SJCRH30 (cell line): ENCODE measurements at places on chromosomes 12 and 14. TPM values are rescaled to one million over a fixed set of nuclear protein-coding genes. Genes with fewer than 3 reads are reported as not detected.
A peak's percentile ranks its signal among the peaks of the same experiment; 100 is the strongest.

DNA sequence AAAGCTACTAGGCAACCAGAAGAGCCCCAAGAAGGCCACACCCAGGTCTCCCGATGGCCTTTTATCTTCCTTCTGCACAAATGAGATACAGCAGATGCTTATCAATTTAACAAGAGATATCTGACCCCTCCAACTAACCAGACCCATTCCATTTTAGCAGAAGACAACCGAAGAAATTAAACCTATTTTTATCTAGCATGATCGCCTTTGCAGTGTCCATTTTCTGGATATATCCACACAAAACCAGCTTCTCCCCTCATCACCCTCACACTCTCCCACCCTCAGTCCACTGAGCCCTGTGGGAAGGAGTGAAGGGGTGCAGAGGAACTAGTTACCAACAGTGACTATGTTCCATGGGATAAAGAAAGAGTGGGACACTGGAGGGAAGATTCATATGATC, 20.9 kb upstream of the DHRS4 start:
- H3K27me3 ChIP-seq: no peaks in the 10 kb centered on the region
- no peak overlapping the region for H3K4me3 ChIP-seq
- H3K4me1 ChIP-seq: no peaks in the 10 kb centered on the region

DNA sequence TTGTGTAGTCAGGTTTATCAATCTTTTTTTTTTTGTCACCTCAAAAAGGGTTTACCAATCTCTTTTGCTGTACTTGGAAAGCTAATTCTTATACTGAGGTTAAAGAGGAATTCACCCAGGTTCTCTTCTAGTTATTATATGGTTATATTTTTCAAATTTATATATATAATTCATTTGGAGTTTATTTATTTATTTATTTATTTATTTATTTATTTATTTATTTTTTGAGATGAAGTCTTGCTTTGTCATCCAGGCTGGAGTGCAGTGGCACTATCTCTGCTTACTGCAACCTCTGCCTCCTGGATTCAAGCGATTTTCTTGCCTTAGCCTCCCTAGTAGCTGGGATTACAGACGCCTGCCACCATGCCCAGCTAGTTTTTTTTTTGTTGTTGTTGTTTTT, 73.8 kb downstream of the GPR135 start:
- DNase-seq: no peak
- no peaks in the 10 kb centered on the region for H3K36me3 ChIP-seq
- no peak overlapping the region for H3K27ac ChIP-seq
- no peak overlapping the region for H3K4me3 ChIP-seq

GRCh38 chr12:105920161-105920684, 218.5 kb downstream of the NUAK1 start:
- no peaks in the 10 kb centered on the region for H3K27me3 ChIP-seq
- no peaks in the 10 kb centered on the region for H3K36me3 ChIP-seq
- no peak overlapping the region for H3K27ac ChIP-seq
- DNase-seq: peak; percentile 51

GRCh38 chr14:57533214-57533613, 39.6 kb upstream of the CCDC198 start:
- DNase-seq: no peak
- no peaks in the 10 kb centered on the region for H3K4me1 ChIP-seq
- H3K27ac ChIP-seq: no peak overlapping the region
- H3K4me3 ChIP-seq: no peak overlapping the region
- H3K27me3 ChIP-seq: no peaks in the 10 kb centered on the region

DNA sequence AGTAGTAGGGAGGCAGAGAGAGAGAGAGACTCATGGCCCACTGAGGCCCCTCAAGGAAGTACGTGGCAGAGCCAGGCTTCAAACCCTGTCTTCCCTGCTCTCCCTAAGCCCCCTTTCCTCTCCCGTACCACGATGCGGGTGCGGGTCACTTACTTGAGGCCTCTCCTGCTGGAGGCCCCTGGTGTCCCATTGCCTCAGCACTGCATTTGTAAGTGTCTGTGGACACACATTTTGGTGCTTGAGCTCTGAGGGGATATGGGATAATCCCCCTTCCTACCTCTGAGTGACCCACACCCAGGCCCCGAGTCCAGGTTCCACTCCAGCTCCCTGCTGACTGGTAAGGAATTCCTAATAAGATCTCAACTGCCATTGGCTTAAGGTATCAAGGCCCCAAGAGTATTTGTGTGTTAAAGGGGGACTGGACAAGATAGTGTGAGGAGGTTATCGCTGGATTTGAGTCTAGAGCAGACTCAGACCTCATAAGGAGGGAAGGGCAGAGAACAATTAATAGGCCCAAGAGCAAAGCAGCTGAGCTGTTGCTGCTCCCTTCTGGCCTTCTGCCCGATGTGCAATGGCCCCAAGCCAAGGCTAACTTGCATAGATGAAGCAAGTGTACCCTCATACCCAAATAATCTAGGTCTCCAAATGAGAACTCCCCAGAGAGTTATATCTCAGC, 71.9 kb downstream of the CRACR2A start:
- peak; percentile 26 for DNase-seq
- H3K4me3 ChIP-seq: no peak overlapping the region
- H3K4me1 ChIP-seq: no peaks in the 10 kb centered on the region
- no peaks in the 10 kb centered on the region; the same call in 1 of the 2 replicates for H3K36me3 ChIP-seq
- H3K27me3 ChIP-seq: no peaks in the 10 kb centered on the region

- no peaks in the 10 kb centered on the region for H3K36me3 ChIP-seq
- no peak overlapping the region for H3K4me3 ChIP-seq
- no peaks in the 10 kb centered on the region for H3K4me1 ChIP-seq
- H3K27me3 ChIP-seq: no peaks in the 10 kb centered on the region
- no peak for DNase-seq
- no peak overlapping the region for H3K27ac ChIP-seq
These were observed 661.6 kb upstream of the FBXO33 start for GRCh38 chr14:40093800-40094199.

DNA sequence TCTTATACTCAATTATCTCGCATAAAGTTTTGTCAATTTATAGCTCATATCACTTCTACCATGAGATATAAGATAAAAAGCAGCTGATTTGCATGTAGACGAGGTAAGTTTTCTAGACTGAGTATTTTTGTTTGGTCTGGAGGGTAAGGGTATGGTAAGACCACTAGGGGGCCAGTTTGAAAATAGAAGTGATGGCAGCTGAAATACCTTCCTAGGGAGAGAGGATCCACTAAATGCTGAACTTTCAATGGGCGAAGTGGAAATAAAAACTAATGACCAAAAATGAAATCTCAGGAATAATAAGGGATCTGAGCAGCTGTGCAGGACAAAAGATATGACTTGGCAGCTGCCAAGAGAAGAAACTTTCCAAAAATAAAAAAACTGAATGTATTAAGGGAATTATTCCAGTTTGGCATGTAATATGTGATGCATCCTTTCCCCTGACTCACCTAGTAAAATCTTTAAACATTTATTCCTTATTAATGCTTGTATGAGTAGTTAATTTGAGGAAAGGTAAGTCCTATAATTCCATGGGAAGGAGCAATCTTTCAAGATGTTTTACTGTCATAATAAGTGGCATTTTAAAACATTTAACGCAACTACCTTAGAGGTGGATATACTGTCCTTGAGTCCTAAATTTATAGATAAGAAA, 754.5 kb downstream of the C12orf50 start:
- no peaks in the 10 kb centered on the region for H3K27me3 ChIP-seq
- no peak overlapping the region for H3K4me3 ChIP-seq
- DNase-seq: peak; percentile 9
- no peaks in the 10 kb centered on the region for H3K36me3 ChIP-seq
- no peaks in the 10 kb centered on the region for H3K4me1 ChIP-seq

DNA sequence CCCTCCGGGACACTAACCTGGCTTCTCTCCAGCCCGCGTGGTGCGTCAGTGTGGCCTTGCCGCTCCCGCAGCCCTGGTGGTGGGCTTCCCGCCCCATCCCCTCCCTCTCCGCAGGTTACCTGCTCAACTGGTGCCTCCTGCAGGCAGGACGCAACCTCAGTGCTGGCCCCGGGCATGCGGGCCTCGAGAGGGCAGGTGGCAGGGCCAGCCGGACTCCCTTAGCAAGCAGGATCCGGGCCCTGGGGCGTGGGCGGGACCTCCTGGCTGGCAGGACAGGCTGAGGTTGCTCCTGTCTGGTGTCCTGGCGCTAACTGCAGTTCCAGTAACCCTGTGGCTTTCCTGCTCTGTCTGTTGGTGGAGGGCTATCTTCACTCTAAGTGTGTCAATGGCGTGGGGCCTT, 8.6 kb upstream of the ADSS1 start:
- no peak for DNase-seq
- H3K36me3 ChIP-seq: peaks cover 5% of the 10 kb centered on the region; the same call in 1 of the 2 replicates
- no peak overlapping the region for H3K27ac ChIP-seq

DNA sequence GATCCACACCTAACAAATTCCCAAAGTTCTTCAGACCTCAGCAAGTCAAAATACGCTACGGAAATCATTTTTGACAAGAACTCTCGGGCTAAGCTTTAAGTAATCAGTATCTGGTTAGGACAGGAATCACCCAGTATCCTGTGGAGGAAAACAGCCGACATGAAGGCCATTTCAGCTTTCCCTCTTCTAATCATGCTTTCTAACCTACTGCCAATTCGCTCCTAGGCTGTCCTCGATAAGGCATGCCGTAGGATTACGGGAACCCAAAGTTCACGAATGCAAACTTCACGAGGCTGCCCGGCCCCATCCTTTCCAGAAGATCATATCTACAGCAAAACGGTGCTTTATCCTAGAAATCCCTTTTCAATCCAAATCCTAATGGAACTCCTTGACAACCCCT, 81.8 kb upstream of the PTPRB start:
- no peak overlapping the region for H3K27ac ChIP-seq
- DNase-seq: no peak
- no peaks in the 10 kb centered on the region for H3K27me3 ChIP-seq
- no peaks in the 10 kb centered on the region for H3K36me3 ChIP-seq
- no peaks in the 10 kb centered on the region for H3K4me1 ChIP-seq
- H3K4me3 ChIP-seq: no peak overlapping the region

GRCh38 chr14:65187421-65188049, 85.2 kb upstream of the MAX start:
- no peak overlapping the region for H3K27ac ChIP-seq
- no peak for DNase-seq
- no peak overlapping the region for H3K4me3 ChIP-seq
- H3K4me1 ChIP-seq: no peaks in the 10 kb centered on the region
- H3K27me3 ChIP-seq: no peaks in the 10 kb centered on the region

TNS2 gene
- total RNA-seq: 13.3 and 16.1 TPM in 2 replicates

SYT1 gene
- total RNA-seq: 4.9 and 6.8 TPM in 2 replicates

RND1 gene
- total RNA-seq: 0.10 and 0.43 TPM in 2 replicates

FAM222A gene
- 17.5 and 18.9 TPM in 2 replicates for total RNA-seq

CLEC2B gene
- total RNA-seq: not detected in 2 replicates

RAD9B gene
- total RNA-seq: 1.1 and 2.7 TPM in 2 replicates
